Activated CD4-positive, alpha-beta T cell treated with anti-CD3 and anti-CD28 coated beads for 1 hour (primary cell): ENCODE measurements at places on chromosomes 3 and 15.

DNA sequence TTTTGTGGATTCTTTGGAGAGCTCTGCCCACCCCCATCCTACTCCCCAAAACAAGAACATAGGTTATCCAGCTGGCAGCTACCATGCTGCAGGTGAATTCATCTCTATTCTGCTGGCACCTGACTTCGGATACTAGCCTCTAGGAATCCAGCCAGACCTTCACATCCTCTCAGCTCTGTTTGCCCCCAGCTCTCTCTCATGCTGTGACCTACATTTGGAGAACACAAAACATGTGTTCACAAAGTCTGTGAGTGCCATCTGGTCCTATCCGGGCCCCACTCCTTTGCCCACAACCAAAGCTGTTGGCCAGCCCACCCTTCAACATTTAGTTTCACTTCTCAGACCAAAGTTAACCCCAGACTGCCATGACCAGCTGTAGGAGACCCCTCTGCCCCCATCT lies 89.4 kb upstream of the C3orf80 start:
- no peak for DNase-seq

DNA sequence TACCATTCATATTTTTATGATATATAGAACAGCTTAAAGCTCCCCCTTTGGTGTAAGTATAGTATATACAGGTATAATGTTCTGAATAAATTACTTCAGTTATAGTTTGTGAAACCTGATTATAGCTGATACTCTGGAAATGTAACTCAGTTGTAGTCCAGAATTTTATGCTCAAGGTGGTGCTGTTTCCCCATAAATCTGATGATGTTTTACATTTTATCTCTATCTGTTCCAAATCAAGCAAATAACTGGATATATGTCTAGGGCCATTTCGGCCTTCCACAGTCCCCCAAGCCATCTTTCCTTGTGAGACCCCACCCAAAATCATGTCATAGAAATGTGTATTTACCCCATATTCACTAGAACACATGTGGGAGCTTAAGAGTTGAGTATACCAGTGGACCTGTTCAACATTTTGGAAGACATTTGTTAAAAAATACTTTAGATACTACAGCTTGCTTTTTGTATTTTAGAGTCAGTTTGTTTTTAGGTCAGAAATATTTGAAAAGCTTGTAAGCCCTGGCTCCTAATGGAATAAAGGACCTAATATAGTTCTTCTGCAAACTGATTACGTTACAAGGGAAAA lies 107.1 kb downstream of the ATG7 start:
- DNase-seq = no peak

DNA sequence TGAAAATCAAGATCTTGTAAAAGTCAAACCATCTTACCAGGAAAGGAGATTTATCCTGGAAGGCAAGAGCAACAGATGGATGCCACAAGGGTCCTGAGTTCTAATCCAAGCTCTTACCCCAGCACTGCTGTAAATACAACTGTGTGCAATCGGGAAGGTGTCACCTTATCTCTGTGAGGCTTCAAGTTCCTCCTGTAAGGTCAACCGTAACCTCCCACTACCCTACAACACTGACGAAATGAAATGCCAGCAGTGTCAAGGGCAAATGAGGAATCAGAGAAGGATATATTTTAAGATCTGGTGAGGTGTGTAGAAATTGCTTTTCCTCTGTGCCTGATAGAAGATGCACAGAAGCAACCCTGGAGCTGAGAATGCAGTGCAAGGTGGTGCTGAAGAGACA lies 207.8 kb downstream of the NTRK3 start:
- DNase-seq = no peak

DNA sequence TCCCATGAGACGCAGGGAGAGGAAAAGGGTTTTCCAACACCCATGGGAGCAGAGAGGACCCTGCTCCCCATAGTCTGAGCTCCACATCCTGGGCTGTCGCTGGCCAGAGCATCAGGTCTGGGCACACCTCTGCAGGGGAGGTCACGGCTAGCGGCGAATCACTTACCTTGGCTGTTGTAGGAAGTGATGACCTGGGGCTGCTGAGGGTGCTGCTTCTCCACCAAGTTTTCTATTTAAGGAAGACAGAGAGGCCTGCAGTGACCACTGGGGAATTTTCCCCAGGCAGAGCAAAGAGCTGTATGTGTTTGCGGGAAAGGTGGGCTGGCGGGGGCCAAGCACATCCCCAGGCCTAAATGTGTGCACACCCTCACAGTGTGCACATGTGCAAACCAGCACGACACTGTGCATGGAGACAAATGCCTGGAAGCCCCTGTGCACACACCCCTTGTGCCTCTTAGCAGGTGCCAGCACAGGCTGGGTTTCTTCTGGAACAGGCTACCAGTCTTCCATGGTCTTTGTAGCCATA lies 7.6 kb downstream of the KY start:
- no peak for DNase-seq

- DNase-seq = no peak
Observed at GRCh38 chr3:47010111-47010712, 30.7 kb downstream of the NBEAL2 start.

DNA sequence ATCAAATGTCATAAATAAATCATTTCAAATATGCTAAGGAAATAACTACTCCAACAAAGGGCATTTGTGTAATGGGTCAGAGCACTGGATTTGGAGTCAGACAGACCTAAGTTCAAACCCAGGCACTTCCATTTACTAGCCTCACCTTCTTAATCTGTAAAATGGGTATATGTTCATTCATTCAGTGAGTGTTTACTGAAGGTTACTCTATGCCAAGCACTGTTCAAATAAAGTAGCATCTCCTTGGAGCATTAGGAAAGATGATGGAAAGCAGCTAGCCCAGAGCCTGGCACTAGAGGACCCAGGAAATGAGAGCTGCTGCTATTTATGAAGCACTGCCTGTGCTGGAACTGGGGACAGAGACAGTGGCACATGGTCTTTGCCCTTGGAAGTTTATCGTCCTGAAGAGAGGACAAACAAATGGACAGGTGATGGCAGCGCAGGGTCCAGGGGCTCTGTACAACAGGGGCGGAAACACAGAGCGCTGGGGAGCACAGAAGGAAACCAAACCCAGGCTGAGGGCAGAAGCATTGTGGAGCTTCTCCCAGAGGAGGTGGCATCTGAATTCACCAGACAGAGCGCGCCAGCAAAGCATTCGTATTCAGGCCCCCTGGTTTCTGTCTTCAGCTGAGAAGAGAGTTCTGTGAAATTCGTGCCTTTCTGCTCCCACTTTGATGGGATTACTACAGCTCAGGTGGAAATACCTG lies 19.0 kb downstream of the TM4SF4 start:
- DNase-seq = no peak
